Spinal cord (tissue), 10 donors: ENCODE measurements at places on chromosomes 3 and 15. TPM values are rescaled to one million over a fixed set of nuclear protein-coding genes. Genes with fewer than 3 reads are reported as not detected.
A peak's percentile ranks its signal among the peaks of the same experiment; 100 is the strongest.

GRCh38 chr15:38072348-38073177 is 138.1 kb downstream of the TMCO5A start:
- DNase-seq, result peak; percentile 95

CEP152 gene
- 3.6 TPM for polyA plus RNA-seq

PRSS50 gene
- 0.33 TPM for polyA plus RNA-seq

GRCh38 chr3:64667138-64667537 is 20.7 kb downstream of the ADAMTS9 start:
- DNase-seq, result no peak

DNA sequence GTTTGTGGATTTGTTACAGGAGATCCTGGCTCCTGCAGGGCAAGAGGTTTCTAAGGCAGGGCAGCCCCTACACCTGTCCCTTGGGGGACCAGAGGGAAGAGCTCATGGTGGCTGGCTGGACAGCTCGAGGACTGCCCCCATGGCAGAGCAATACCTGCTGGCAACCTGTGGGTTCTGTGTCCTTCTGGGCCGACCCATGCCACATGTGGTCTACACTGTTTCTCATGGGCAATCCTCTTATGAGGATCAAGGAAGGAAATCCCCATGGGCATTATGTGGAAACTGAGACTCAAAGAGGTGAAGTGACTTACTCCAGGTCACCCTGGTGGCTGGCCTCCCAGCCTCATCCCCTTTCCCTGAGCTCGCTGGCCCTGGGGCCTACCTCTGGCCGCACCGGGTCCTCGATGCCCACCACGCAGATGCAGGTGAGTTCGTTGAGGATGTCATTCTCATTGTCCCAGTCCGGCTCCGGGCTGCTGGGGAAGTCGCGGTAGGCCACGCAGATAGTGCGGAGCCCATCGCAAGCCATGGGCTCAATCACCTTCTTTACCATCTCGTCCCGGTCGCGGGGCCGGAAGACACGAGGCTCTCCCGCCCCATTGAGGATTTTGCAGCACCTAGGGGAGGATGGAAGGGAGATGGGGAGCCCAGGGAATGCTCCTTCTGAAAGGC is 37.5 kb upstream of the SEC13 start:
- no peak for DNase-seq

DNA sequence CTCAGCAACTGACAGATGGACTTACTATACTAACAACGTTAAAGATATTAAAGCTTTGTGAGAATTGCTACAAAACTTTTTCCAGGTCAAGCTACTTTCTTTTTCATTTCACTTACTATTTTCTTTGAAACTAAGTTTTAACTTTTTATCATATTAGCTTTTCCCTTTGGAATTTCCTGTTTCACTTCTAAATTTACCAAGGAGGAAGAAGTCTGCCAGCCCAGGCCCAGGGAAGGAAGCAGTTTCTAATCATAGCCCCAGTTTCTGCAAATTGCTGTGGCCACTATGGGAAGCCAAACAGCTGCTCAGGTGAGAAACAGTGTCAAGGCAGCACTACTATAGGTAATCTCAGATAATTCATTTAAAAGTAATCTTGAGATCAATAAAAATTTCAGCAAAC is 18.4 kb downstream of the CYFIP1 start:
- no peak for DNase-seq

- DNase-seq, result no peak
These were observed 1.2 kb upstream of the TYRO3 start for GRCh38 chr15:41557673-41558399.

DNA sequence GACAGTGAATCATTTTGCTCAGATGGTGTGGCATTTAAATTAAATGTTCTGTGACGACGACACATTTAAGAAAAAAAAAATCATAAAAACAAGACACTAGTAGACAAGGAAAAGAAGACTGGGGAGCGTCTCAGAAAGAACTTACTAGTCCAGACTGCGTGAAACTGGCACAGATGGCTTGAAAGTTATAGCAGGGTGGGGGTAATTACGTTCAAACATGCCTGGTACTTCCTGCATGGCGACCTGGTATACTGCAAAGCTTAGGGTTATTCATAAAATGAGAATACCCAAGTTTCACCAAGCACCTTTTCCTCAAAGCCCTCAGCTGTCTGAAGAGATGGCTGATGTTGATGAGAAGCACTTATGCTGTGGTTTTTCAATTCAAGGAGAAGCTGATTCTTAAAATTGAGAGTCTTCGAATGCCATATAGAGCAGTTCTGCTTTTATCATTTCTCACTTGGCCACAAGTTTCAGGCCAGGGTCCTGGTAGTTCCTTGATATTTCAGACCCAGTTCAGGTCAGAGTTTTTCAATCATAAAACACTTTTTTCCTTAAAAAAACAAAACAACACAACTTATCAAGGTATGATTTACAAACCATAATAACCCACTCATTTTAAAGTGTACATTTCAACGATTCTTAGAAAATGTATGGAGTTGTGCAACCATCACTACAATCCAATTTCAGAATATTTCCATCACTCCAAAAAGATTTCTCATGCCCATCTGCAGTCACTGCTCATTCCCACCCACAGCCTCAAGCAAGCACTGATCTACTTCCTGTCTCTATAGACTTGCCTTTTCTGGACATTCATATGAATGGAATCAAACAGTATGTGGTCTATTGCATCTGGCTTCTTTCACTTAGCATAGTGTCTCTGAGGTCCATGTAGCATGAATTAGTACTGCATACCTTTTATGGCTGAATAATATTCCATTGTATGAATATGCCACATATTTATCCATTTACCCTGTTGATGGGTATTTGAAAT is 24.7 kb downstream of the PCOLCE2 start:
- no peak for DNase-seq

RAB27A gene
- 6.8 TPM for polyA plus RNA-seq

- no peak for DNase-seq
These were observed 26.1 kb upstream of the FGD5 start for GRCh38 chr3:14792691-14793121.

DNA sequence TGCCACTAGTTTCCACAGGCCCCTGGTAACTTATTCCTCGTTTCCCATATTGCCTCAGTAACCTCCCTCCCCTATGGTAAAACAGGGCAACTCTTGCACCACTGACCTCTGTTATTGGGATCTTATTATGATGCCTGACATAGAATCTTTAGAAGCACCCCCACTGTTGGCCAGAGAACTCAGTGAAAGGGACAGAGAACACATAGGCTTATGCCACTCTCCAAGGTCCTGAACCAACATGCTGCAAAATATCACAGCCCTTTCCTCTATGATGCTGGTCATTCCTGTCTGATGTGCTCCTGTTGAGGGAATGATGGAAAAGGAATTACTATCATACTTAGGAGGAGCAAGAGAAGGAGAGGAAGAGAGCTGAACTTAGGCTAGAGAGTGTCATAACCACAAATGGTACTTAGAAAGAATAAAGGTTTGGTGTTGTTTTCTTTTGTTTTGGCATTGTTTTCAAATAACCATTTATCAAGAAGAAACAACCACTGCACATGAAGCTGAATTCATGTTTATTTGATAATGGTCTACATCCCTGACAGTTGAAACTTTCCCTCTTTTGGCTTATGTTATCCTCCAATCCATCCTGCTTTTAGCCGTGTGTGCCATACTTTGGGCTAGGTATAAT is 330.2 kb downstream of the EPHB1 start:
- no peak for DNase-seq

DNA sequence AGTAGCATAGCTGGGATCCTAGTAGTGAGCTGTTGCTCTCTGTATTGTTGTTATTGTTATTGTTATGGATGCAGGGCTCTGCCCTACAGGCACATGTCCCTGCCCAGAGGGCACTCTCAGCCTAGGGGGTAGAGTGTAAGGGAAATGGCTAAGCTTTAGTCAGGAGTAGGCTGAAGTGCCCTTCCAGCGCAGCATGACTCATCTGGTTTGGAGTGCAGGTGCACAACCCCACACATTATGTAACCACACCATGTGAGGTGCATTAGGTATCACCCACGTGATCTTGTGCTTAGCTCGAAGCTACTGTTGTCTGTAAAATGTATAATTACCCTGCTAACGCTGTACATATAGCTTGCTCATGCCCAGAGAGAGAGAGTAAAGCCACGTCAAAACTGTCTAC is 48.3 kb upstream of the TIPARP start:
- DNase-seq, result no peak

GRCh38 chr3:106692624-106693023 is 684.6 kb upstream of the CCDC54 start:
- no peak for DNase-seq

PRR20G gene
- not detected for polyA plus RNA-seq

GRCh38 chr3:11140030-11140712 is 14.1 kb upstream of the HRH1 start:
- DNase-seq, result no peak

- peak; percentile 28 for DNase-seq
These were observed 1.2 kb downstream of the NKIRAS1 start for GRCh38 chr3:23915537-23916108.

IRAK2 gene
- polyA plus RNA-seq, result 5.2 TPM

DUOX1 gene
- polyA plus RNA-seq, result 3.3 TPM

- peak; percentile 44 for DNase-seq
These were observed 77.3 kb downstream of the SMAD3 start for GRCh38 chr15:67142767-67143100.

DNA sequence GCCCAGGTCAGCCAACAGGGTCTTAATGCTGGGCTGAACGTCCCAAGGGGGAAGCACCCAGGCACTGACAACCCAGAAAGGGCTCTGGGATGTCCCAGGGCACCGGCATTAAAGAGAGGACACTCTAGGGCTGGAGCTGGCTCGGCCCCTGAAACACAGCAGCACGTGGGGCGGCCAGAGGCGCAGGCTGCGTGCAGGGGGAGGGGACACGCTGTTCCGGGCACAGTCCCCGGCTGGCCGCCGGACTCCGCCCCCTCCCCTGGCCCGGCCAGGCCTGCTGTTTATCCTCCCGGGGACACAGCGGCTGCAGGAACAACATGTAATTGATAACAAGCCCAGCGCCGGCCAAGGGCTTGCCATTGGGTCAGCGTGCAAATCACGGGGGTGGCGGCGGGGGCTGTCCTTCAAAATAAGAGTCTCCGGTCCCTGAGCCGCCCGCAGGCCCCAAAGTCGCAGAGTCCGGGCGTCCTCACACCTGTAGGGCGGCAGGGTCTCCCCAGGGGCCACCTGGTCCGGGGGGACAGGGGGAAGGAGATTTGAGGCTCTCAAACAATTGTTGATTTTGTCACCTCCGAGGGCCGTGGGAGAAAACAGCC is 1.3 kb downstream of the KLF15 start:
- DNase-seq, result peak; percentile 78

GRCh38 chr3:186038360-186038759 is 70.5 kb downstream of the ETV5 start:
- DNase-seq, result no peak

DNA sequence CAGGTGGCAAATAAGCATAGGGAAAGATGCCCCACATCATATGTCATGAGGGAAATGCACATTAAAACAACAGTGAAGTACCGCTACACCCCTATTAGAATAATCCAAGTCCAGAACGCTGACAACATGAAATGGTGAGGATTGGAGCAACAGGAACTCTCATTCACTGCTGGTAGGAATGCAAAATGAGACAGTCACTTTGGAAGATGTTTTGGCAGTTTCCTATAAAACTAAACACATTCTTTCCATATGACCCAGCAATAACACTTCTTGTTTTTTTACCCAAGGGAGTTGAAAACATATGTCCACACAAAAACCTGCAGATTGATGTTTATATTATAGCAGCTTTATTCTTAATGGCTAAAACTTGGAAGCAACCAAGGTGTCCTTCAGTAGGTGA is 116.4 kb upstream of the TOPAZ1 start:
- DNase-seq, result no peak

GRCh38 chr3:38397320-38397719 is 50.7 kb downstream of the XYLB start:
- no peak for DNase-seq

GRCh38 chr15:36832774-36833463 is 253.5 kb downstream of the CDIN1 start:
- DNase-seq, result no peak

DNA sequence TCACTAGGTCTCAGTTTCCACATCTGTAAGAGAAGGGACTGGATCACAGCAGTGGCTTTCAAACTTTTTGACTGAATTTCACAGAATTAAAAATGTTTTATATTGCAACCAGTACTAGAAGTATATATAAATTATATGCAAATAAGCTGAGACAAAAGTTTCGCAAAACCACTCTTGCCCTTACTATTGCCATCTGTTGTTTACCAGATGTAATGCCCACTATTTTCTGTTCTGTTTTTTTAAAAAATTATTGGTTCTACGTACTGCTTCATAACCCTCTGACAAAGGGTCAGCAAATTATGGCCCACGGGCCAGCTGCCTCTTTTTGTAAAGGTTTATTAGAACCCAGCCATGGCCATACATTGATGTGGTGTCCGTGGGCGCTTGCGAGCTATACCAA is 44.8 kb downstream of the PDIA5 start:
- no peak for DNase-seq

DNA sequence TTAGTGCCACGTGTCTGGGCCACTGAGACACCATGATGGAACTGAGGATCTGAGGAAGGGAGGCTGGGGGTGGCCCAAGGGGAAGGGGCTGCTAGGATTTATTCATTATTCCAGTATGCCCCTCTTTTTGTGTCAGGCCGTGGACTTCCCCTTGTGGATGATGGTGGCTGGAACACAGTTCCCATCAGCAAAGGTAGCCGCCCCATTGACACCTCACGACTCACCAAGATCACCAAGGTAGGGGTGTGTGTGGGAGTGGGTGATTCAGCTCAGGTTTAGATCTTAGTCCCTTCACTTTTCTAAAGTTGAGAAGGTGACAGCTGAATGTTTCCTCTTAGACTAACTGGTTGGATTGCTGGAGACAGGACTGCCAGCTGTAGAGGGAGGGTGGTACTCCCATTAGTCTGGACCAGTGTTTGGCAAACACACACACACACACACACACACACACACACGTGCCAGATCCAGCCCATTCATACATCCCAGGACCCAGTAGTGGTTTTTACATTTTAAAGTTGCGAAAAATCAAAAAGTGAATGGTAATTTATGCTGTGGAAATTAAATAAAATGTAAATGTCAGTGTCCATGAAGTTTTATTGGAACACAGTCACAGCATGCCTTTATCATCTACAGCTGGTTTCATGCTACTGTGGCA is 11.4 kb downstream of the EIF4G1 start:
- no peak for DNase-seq

DNA sequence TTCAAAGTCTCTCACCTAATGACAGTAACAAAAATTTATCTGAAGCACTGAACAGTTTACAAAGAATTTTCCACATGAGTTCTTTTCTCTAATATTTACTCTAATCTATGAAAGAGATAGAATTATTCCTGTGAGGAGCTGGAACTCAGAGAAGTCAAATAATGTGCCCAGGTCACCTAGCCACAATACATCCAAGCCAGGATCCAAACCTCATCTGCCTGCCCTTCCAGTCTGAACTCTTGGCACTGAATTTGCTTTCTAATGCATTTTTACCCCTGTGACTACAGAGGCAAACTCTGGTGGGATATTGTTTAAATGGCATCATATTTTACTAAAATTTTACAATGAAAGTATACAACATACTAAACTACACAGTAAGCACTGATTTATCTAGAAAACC is 191.4 kb upstream of the RORA start:
- DNase-seq, result no peak
